ENCODE measurements at places on chromosomes 4 and X. TPM values are rescaled to one million over a fixed set of nuclear protein-coding genes. Genes with fewer than 3 reads are reported as not detected.

Gene F8A3
- 0.34 TPM for total RNA-seq

Gene TLL1
- total RNA-seq, result 0.50 TPM

Gene BEX3
- 92.6 TPM for total RNA-seq

Gene SPANXC
- not detected for total RNA-seq

Gene ATP2B3
- total RNA-seq, result not detected

Gene HSFX2
- not detected for total RNA-seq

Gene ATP6AP1
- total RNA-seq, result 42.0 TPM

Gene AKAP17A
- total RNA-seq, result 30.4 TPM

Gene SLC49A3
- 0.34 TPM for total RNA-seq

Gene PLAC8
- total RNA-seq, result 0.68 TPM

Gene MTNR1A
- total RNA-seq, result 0.07 TPM

Gene PPEF1
- total RNA-seq, result not detected

Gene PTTG2
- not detected for total RNA-seq

Gene PLAC1
- total RNA-seq, result 2.3 TPM

Gene SGCB
- total RNA-seq, result 4.1 TPM

Gene FGFR3
- 164 TPM for total RNA-seq

Gene CPLX1
- not detected for total RNA-seq

Gene RTL9
- under 0.01 TPM for total RNA-seq

Gene CFAP47
- total RNA-seq, result 0.07 TPM

Gene WDR17
- under 0.01 TPM for total RNA-seq

Gene AMTN
- 1.3 TPM for total RNA-seq

Gene MGAT4D
- total RNA-seq, result not detected

Gene SULT1B1
- total RNA-seq, result under 0.01 TPM

Gene CXCL13
- not detected for total RNA-seq

Gene ZDHHC15
- total RNA-seq, result not detected

Gene ENOX2
- total RNA-seq, result 21.2 TPM

Gene UGT2B17
- total RNA-seq, result under 0.01 TPM

Gene HGFAC
- total RNA-seq, result 0.21 TPM

Gene CT47A1
- total RNA-seq, result not detected

Gene FGFBP2
- not detected for total RNA-seq

Gene NXF2B
- not detected for total RNA-seq

Gene ARMCX2
- 33.0 TPM for total RNA-seq

Gene CLDN24
- total RNA-seq, result not detected

Gene RNF212
- 0.71 TPM for total RNA-seq

Gene ETNPPL
- not detected for total RNA-seq

Gene SPANXA2
- not detected for total RNA-seq

Gene FGF2
- 19.1 TPM for total RNA-seq

Gene GABRG1
- total RNA-seq, result not detected

Gene TET2
- total RNA-seq, result 11.3 TPM

Gene ABCG2
- 0.68 TPM for total RNA-seq

Gene PRDM5
- total RNA-seq, result 15.0 TPM

Gene OPRPN
- total RNA-seq, result not detected

Gene SLC16A2
- 2.1 TPM for total RNA-seq

Gene MORC4
- total RNA-seq, result 45.1 TPM

Gene MAP7D3
- total RNA-seq, result 6.8 TPM

Gene CPZ
- 0.21 TPM for total RNA-seq

Gene SH3D19
- 24.1 TPM for total RNA-seq

Gene MAP3K15
- total RNA-seq, result not detected

Gene GPRIN3
- total RNA-seq, result not detected

Gene NLRP2B
- total RNA-seq, result not detected

Gene GAGE12E
- total RNA-seq, result not detected

Gene COL25A1
- not detected for total RNA-seq

Gene IL2RG
- 0.36 TPM for total RNA-seq

Gene RBM47
- 42.7 TPM for total RNA-seq

Gene PABPC1L2A
- not detected for total RNA-seq

Gene GNL3L
- total RNA-seq, result 26.7 TPM

Gene MSX1
- total RNA-seq, result 3.8 TPM
